Pulmonary artery endothelial cell (primary cell): ENCODE measurements at places on chromosomes 3 and 15.

DNA sequence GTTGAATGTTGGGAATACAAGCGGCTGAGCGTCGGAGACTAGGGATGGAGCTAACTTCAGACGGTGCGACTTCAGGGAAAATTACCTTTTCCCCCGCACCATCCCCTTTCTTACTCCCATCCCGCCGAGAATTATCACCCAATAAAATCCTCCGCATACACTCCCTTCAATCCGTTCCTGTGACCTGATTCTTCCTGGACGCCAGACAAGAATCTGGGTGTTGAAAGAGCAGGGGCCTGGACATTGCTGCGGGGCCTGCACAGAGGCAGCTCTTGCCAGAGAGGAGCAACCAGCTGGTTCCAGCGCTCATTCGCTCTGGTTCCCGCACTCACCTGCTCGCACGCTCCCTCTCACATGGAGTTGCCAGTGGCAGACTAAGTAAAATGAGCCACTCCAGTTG is 241.9 kb downstream of the ALCAM start:
- no peak for DNase-seq

GRCh38 chr3:24541935-24542334 is 47.3 kb upstream of the THRB start:
- DNase-seq = no peak

DNA sequence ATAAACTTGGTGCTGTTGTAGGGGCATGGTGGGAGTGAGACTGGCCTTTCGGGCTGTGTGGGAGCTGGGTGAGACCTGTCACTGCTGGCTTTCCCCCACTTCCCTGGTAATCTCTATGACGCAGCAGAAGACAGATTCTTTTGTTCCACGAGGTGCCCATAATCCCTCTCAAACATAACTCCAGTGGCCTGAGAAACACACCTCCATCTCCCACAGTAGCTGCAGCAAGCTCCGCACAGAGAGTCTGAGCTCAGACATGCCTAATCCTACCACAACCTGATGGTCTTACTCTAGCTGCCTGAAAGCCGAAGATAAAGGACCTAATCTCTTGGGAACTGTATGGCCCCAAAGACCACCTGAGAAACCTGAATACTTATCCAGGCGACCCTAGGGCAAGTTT is 225.6 kb upstream of the CRBN start:
- DNase-seq = no peak

DNA sequence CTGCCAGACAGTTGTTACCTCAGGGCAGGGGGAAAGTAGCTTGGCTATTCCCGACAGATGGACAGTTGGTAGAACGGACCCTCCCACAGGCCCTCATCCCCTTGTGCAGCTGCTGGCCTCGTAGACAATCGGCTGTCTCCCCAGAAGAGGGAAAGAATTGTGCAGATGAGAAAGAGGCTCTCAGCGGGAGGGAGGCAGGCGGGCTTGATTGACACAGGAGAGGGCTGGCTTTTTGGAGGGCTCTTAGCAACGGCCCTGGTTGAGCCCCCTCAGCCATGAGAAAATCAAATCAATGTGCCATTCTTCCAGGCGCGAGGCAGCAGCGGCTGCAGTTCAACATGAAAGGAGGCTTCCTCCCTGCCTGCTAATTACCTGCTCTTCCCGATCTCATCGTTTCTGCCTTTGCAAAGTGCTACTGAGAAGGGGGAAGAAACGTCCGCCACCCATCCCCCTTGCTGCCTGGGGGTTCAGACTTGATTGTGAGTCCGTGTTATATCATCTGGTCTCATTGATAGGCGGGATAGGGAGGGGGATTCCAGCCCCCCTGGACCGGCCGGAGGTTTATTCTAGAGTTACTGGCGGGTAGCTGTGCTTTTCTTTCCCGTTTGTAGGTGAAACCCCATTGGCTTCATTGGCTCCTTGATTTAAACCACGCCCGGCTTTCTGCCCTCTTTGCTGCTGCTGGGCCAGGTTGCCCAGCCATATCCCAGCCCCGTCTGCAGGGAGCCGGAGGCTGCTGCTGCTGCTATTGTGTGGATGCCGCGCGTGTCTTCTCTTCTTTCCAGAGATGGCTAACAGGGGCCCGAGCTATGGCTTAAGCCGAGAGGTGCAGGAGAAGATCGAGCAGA is at the start of gene TAGLN3:
Gene TAGLN3 (plus strand): TSS at position 287 of the 848 bp plus-strand sequence. CDS start 501 bp downstream, at position 788.
- DNase-seq = no peak
